ENCODE measurements at places on chromosomes 4 and X. TPM values are rescaled to one million over a fixed set of nuclear protein-coding genes. Genes with fewer than 3 reads are reported as not detected.
A peak's percentile ranks its signal among the peaks of the same experiment; 100 is the strongest.

The SH2D1A gene
- total RNA-seq, result not detected

GRCh38 chrX:46626566-46626965 lies 53.0 kb downstream of the CHST7 start:
- no peak for DNase-seq

DNA sequence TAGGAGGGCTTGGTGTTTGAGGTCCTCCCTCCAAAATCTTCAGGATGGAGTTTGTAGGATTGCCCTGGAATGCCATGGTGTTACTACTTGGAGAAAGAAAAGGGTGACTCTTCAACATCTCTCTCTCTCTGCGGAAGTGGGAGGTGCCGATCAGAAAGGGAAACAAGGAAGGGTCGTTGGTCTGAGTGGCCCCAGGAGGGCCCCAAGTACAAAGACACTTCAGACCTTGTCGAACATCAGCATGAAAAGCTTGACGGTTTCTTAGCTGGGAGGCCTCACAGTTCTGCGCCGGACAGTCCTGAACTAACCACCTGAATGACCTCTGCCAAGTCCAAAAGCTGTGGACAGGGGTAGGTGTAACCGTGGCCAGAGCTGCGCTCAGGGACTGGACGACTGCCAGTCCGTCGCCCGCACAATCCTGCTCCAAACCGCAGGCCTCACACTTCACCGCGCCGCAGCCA lies 646 bp upstream of the GSX2 start:
- DNase-seq, result no peak

GRCh38 chr4:137674066-137674465 lies 141.8 kb upstream of the PCDH18 start:
- DNase-seq, result peak; percentile 70

DNA sequence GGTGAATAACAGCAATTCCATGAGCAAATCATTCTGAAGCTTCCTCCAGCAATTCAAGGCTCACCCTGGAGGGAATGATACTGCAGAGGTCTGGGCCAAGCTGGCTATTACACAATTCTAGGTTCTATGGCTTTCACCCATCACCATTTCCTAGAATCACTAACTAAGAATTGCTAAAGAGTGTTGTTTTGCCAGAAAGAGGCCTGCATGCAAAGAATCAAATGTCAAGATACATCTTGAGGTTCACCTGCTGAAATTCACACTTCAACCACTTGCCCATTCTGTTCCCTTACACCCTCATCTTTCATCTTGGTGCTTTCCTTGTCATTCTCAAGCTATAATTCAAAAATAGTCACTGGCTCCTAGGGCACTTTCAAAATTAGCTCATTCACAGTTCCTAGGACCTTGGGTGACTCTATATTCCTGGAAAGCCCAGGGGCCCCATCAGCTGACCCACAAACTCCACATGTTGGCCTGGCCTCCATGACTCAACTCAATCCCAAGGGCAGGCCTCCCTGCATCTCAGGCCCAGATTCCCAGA lies 7.0 kb downstream of the APBB2 start:
- no peak for DNase-seq

- peak; percentile 45 for DNase-seq
Measured at GRCh38 chrX:50905334-50905733, 5.2 kb upstream of the BMP15 start.

DNA sequence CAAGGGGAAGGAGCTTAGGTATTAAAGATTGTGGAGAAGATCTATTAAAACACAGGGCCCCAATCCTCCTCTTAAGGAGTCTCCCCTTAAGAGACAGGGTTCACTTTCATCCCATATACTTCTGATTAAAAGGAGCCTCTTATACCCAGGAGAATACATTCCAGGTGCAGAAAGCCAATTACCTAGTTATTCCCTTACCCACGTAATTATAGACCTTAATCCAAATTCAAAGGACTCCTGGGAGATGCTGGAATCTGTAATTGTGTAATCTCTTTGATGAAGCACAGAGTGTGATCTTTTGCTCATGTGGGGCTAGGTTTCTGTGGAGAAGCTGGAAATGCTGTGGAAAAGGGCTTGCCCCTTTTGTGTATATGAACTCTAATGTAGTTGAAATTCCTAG lies 1.4 kb upstream of the SEC24B start:
- no peak for DNase-seq
